Ureter (tissue), 1 donor: ENCODE measurements at places on chromosomes 1 and 21. TPM values are rescaled to one million over a fixed set of nuclear protein-coding genes. Genes with fewer than 3 reads are reported as not detected.

DNA sequence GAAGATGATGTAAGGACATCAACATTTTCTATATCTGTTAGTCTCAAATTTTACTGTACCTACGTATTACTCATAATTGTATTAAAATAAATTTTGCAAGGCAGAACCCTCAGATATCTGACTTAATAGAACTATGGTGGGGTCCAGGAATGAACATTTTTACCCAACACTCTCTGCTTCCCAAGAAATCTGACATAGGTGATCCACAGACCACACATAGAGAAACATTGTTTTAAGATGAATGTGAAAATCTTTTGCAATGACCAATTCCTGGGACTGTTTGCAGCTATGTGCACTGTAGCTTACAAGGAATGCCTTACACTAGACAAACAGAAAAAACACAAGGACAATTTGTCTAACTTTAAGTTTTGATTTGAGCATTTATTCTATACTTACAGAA, 645.6 kb upstream of the ADGRL2 start:
- DNase-seq, result no peak

DNA sequence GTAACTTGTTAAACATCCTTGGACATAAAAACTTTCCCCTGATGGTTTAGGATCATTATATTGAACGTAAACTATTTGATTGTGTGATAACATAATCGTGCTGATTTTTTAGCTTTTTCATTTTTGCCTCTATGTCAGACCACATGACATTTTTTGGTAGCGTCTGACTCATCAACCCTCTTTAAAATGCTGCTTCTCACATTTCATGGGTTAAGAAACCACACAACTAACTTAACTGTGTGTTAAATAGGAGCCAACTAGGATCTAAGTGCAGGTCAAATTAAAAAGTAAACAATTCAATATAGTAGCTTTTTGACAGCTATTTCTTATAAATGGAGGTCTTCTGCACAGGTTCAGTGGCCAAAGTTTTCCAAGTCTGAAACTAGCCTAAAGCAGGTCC, 9.8 kb downstream of the BTG3 start:
- DNase-seq, result no peak

- no peak for DNase-seq
These were observed 213.0 kb downstream of the CRB1 start for GRCh38 chr1:197481101-197481500.

DNA sequence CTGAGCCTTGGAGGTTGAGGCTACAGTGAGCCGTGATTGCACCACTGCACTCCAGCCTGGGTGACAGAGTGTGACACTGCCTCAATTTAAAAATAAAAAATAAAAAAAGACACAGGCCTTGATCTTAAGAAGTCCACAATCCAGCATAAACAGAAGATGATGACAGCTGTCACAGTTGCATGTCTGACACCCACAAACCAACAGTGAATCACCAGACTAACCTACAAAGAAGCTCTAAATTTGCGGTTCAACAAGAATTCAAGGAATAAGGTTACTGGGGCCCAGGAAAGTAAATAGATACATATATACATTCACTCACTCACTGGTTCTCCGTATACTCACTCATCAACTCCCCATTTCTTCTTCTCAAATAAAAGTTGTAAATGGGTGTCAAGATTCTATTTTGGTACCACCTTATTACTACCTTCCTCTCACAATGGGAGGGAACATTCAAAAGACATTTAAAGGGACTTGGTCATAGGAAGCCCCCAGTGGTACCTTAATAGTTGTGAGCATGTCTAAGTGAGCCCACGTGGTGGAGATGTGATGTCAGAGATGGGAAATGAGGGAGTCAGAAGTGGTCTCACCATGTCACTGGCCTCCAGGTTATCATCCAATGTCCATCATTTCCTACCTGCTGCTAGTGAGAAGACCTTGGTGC, 66.9 kb upstream of the PRDX6 start:
- no peak for DNase-seq

- DNase-seq, result no peak
These were observed 45.9 kb downstream of the TRIM11 start for GRCh38 chr1:228360533-228361313.

- DNase-seq, result no peak
These were observed 119.0 kb downstream of the LEPR start for GRCh38 chr1:65539266-65540131.

- no peak for DNase-seq
These were observed 4.7 kb upstream of the DMBX1 start for GRCh38 chr1:46484783-46485490.

DNA sequence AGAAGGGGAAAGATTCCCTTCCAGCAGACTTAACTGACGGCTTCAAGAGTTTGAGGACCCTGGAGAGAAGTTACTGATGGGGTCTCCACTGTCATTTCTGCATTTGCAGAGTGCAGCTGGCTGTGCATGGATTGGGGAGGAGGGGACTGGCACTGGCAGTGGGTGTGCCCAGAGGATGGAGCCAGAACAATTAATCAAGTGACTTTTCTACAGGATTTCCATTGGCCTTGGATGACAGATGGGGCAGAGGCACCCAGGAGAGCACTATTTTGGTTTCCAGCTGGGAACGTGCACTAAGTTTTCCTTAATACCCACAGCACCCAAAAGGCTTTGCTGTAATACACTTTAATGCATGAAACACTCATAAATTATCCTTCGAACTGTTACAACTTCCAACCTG, 1.3 kb downstream of the NGF start:
- DNase-seq, result no peak

GRCh38 chr1:205141236-205142101, 19.7 kb upstream of the RBBP5 start:
- DNase-seq, result peak; percentile 74

- no peak for DNase-seq
These were observed 55.2 kb downstream of the SELENOF start for GRCh38 chr1:86858524-86859261.

DNA sequence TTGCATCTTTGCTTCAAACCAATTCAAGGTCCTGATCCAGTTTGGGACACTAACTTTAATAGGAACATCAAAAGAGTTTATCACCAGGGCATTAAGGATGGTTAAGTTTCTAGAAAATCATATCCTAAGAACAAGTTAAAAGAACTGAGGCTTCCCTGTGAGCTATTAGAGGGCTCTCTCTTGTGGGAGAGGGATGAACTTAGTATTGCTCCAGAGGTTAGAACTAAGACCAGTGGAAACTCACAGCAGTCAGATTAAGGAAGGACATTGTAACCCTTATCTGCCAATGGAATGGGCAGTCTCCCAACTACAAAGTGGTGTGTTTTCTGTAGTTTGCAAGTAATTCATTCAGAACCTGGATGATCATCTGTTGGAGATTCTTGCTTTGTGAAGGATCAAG, 36.8 kb downstream of the UBE2U start:
- DNase-seq, result no peak

Gene KDF1
- 15.7 TPM for total RNA-seq

GRCh38 chr1:59133997-59134396, 162.9 kb upstream of the FGGY start:
- DNase-seq, result no peak

DNA sequence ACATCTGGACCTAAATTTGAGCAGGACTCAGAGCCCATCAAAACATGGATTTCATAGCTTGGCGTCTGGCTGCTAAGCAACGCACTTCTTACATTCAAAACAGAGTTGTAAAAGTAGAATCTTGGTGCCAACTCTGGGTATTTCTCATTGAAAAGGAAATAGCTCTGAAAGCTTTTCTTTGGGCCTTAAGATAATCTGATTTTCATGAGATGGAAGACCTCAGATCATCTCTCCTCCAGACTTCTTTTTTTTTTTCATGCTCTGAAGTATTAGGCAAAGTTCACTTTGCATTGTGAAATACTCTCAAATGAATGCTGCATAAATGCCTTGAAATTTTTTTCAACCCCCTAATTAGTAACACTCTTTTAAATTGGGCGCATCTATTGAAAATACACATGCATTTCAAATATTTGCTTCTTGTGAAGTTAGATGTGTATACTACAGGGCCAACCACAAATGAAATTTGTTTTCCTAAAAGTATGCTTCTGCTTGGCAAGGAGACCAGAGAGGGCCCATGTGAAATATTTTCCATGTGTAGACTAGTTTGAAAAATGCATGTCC, 4.2 kb downstream of the ADAMTS5 start:
- DNase-seq, result no peak

DNA sequence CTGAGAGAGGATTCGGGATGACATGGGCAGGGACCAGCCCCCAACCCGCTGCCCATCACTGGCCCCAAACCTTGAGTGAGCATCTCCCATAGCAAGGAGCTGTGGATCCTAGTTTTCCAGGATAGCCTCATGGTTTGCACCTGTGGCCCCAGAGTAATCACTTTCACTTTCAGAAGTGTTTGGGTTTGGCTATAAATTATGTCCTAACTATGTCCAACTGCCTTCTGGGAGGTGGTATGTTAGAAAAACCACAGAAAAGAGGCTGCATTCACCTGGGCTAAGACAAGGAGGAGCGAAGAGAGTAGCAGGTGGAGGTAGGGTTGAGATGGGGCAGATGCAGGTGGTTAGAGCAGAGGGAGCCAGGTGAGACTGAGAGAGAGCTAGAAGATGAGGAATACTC, 19.4 kb upstream of the CLIC6 start:
- DNase-seq, result peak; percentile 23
